ENCODE measurements at places on chromosomes 6 and 20.

- DNase-seq = no peak
Measured at GRCh38 chr20:36672991-36673390, 27.0 kb upstream of the SLA2 start.

GRCh38 chr6:157649311-157650260 is 173.5 kb upstream of the SNX9 start:
- no peak for DNase-seq

DNA sequence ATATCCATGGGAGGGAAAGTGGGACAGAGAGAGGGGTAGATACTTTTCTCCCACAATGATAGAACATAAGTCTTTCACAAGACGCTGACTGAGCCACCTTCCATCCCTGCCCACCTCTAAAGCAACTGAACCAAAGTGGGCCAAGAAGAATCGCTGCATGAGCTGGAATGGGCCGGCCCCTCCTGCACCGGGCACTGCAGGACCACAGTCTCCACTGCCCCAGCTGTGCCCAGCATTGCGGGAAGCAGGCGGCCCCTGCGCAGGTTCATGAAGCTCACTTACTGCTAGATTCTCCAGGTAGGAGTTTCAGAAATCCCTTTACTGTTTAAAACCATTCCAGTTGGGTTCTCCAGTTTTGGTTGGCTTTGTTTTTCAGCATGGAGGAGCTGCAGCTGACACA is 32.0 kb upstream of the CST7 start:
- no peak for DNase-seq

DNA sequence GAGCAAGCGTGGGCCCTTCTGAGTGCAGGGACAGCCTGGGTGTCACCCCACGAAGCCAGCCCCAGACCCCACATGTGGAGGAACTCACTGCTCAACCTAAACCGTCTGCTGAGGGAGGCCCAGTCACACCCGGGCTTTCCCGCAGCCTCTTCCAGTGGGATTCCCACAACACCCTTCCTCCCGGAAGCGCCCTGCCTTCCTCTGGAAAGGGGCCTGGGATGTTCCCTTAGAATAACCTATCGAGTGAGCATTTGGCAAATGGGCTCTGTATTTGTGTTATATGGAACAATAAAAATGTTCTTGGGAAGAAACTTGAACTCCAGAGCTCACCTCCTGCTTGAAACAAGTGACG is 100.0 kb upstream of the DUSP22 start:
- DNase-seq = no peak

DNA sequence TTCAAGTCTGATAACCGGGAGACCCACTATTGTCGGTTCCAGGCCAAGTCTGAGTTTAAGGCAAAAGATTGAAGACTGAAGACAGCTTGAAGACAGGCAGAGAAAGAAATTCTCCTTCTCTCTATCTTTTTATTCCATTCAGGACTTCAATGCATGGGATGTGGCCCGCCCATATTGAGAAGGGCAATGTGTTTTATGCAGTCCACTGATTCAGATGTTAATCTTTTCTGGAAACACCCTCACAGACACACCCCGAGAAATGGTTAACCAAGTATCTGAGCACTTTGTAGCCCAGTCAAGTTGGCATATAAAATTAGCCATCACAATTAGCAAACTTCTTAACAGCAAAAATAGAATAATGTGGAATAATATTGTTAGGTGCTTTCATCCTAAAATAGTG is 75.5 kb upstream of the FABP7 start:
- no peak for DNase-seq

GRCh38 chr6:12233693-12234571 is 56.2 kb upstream of the EDN1 start:
- peak; percentile 18 for DNase-seq

- DNase-seq = no peak
Measured at GRCh38 chr6:122660296-122660695, 50.1 kb downstream of the PKIB start.

- DNase-seq = no peak
Measured at GRCh38 chr6:128657181-128657580, 136.8 kb upstream of the PTPRK start.

DNA sequence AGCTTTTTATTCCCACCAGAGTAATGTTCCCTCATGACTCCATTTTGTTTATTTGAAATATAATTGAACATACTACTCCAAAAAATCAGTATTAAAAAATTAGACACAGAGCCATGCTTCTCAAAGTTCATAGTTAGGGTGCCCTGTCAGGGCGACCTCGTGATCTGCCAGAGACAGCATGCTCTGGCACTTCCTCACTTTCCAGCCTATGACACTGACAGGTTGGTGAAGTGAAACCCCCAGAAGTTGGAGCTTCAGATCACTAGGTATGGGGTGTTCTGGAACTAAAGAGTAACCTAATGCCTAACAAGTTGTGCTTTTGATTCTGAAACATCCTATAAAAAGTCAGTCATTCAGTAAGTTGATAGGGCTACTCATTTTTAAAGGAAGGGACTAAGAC is 93.0 kb downstream of the TBC1D7 start:
- DNase-seq = no peak

DNA sequence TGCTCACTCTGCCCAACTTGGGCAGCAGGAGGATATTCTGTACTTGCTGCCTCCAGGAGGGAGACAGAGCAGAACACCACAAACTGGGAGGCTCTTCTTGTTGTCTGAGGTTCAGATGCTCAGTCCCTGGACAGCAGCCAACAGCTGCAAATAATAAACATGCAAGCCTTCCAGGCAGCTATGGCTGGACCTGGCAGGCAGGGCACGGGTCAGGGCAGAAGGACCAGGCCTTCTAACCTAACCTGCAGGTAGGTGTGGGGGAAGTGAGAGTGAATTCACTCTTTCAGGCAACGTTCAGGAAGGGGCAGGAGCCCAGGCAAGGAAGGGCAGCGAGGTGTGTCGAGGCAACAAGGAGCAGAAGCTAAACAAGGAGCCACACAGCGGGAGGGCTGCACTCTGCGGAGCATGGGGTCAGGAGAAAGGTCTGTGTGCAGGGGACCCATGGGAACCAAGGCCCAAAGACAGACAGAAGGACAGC is 31.5 kb downstream of the NINL start:
- no peak for DNase-seq

DNA sequence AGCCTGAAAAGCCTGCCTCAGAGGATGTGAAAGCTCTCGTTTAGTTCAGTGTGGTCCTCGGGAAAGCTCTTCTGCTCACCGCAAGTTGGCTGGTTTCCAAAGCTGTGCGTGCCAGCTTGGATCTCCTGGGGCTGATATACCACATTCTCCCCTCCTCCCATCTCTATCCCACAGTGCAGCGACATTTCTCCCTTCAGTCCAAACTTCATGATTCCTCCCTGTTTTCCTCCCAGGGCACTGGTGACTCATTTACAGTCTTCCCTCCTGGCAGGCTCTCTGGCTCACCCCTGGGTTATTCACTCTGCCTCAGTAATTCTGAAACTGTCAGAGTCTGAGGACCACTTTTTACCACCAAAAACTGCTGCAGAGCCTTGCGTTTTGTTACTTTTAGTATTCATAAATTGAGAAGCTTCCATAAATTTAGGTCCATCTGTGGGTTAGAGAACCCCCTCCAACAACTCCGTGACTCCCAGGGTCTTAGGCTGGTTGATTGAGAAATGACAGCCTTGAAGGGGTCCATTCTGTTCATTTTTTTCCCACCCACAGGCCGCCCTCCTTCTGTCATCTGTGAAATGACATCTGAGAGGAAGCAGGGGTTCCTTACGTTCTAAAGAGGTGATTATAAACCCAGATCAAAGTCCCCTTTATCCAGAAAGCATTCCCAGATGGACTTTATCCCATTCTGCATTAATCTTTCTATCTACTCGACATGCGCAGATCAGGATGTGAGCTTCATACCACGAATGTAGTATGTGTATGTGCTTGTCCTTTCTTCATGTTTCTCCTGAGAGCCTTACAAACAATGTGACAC is 6.1 kb downstream of the TRIM10 start:
- no peak for DNase-seq

DNA sequence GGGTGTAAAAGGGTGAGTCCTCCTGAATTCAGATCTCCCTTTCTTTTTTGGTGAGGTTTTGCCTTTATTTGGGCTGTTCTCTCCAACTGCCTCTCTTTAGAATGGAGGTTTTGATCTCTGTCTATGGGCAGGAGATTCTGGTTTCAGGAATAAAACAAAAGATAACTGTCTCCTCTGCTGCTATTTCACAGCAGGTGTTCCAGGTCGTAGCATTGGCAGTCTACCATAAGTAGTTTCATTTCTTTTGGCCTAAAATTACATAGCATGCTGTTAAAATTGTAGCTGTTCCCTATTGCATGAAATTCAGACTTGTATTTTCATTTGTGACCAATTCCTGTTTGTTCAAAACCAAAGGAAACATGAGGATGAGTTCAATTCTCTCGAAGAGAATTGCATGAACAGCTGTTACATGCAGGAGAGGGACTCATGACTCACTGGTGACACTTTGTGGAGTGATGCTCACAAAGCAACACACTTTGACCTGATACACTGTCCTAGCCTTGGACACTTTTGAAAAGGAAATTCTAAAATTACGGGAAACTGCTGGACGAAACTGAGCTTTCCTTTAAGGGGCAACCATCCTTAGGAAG is 76.8 kb upstream of the SIRPG start:
- peak; percentile 11 for DNase-seq

DNA sequence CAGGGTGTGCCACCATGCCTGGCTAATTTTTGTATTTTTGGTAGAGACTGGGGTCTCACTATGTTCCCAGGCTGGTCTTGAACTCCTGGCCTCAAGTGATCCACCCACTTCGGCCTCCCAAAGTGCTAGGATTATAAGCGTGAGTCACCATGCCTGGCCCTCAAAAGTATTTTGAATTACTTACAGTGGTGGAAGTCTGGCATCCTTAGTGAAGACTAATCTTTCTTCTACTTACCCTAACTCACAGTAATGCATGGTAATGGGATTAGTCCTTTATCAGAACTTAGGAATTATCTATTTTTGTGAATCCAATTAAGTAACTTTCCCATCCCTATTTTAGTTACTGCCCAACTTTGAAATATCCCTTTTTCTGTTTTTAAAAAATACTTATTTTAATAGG is 3.9 kb downstream of the RWDD1 start:
- no peak for DNase-seq

DNA sequence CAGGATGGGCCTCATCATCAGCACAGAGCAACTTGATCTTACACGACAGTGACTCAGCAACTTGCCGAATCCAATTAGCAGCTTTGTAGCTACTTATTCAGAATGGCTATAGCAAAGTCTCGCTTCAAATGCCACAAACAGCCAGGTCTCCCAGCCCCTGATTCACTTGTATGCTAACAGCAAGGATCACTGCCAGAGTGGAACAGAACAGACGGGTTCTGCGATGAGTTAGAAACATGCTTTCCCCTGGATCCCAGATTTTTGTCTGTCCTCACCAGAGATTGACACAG is 254.4 kb downstream of the NRN1 start:
- DNase-seq = no peak

DNA sequence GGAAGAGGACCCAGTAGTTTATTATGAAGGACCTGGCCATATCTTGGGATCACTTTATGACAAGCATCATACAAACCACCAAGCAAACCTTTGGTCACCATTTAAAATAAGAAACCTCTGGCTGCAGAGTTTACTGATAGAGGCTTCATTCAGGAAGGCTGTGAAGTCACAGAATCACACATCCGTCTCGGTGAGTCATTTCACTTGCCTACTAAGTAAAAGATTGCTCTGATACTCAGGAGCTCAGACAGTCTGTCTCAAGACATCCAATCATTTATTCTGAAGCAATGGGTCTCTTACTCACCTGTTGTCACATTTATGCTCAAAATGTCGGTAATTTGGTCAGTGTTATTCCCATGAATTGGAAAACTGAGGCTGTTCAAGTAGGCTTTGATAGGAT is 33.7 kb downstream of the ADGRF5 start:
- no peak for DNase-seq

- no peak for DNase-seq
Measured at GRCh38 chr6:167781868-167782267, 44.8 kb upstream of the AFDN start.

- no peak for DNase-seq
Measured at GRCh38 chr20:31670371-31671228, 32.9 kb downstream of the COX4I2 start.

DNA sequence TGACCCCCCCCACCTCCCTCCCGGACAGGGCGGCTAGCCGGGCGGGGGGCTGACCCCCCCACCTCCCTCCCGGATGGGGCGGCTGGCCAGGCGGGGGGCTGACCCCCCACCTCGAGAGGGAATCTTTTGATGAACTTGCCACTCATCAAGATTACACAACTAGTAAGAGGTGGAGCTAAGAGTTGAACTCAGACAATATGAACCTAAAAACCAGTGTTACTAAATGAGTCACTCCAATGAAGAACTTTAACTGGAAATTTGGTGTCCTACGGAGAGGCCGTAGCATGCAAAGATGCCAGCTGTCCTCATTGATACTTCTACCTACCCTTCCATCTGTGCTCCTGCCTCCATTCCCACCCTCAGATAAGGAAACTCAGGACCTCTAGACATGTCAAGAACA is 42.8 kb downstream of the PFDN4 start:
- DNase-seq = no peak

GRCh38 chr6:110517601-110518281 is 41.3 kb upstream of the SLC22A16 start:
- DNase-seq = no peak

- DNase-seq = no peak
Measured at GRCh38 chr6:113202852-113203714, 654.1 kb upstream of the MARCKS start.

GRCh38 chr6:149316740-149317643 is 520 bp upstream of the TAB2 start:
- peak; percentile 86 for DNase-seq

DNA sequence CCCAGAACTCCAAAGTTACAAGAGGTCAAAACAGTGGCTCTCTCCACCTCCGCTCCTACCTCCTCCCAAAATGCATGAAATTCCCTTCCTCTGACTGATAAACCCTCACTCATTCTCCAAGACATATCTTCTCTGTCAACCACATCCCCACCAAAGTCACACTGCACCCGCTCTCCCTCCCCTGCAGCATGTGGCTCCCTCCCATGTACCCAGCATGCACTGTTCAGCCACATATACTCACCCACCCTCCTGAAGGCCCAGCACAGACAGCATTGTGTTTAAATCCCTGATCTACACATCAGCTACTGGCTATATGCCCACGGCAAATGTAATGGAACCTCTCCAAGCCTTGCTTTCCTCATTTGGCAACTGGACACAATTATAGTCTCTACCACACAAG is 5.5 kb upstream of the POU5F1 start:
- DNase-seq = no peak

- no peak for DNase-seq
Measured at GRCh38 chr6:162862462-162862861, 134.7 kb downstream of the PACRG start.

- no peak for DNase-seq
Measured at GRCh38 chr20:56924292-56925081, 295.4 kb downstream of the TFAP2C start.

Measured in T-cell (primary cell).